Spleen (tissue), 13 donors: ENCODE measurements at places on chromosomes 6 and 20. TPM values are rescaled to one million over a fixed set of nuclear protein-coding genes. Genes with fewer than 3 reads are reported as not detected.

GABRR2 gene
- total RNA-seq, result 4.9 TPM

UNC5CL gene
- total RNA-seq, result 2.4 TPM

- no peak overlapping the region for H3K4me3 ChIP-seq
- no peaks in the 10 kb centered on the region for H3K36me3 ChIP-seq
- no peak overlapping the region for H3K27ac ChIP-seq
Measured at GRCh38 chr20:34701405-34702085, 2.6 kb upstream of the TP53INP2 start.

- H3K4me3 ChIP-seq, result peak within 1 kb of the TSS; percentile 47
- no peaks in the 10 kb centered on the region for H3K27me3 ChIP-seq
- H3K36me3 ChIP-seq, result peaks cover 14% of the 10 kb centered on the region
- peak; percentile 96 for DNase-seq
- peaks cover 9% of the 10 kb centered on the region for H3K4me1 ChIP-seq
Measured at GRCh38 chr20:24948939-24949679, at the start of gene CST7. CST7 (plus strand) TSS chr20:24949269; CDS start chr20:24949506, 237 bp downstream.

- H3K27ac ChIP-seq, result no peak overlapping the region
- H3K4me3 ChIP-seq, result no peak overlapping the region
- no peaks in the 10 kb centered on the region for H3K27me3 ChIP-seq
- H3K4me1 ChIP-seq, result no peaks in the 10 kb centered on the region
- DNase-seq, result no peak
- no peaks in the 10 kb centered on the region for H3K36me3 ChIP-seq
Measured at GRCh38 chr6:158488065-158488464, 71.8 kb upstream of the TMEM181 start.

GRCh38 chr20:35571555-35571954 is 29.7 kb downstream of the ERGIC3 start:
- H3K36me3 ChIP-seq, result no peaks in the 10 kb centered on the region
- H3K4me1 ChIP-seq, result no peaks in the 10 kb centered on the region
- no peak for DNase-seq
- H3K27ac ChIP-seq, result no peak overlapping the region

GRCh38 chr20:52974179-52974594 is 2.0 kb downstream of the TSHZ2 start:
- no peak for DNase-seq
- H3K27me3 ChIP-seq, result peaks cover 8% of the 10 kb centered on the region
- H3K4me1 ChIP-seq, result no peaks in the 10 kb centered on the region
- H3K4me3 ChIP-seq, result peak overlapping the region; percentile 39
- no peaks in the 10 kb centered on the region for H3K36me3 ChIP-seq
- peak overlapping the region; percentile 76 for H3K27ac ChIP-seq
